ENCODE measurements at places on chromosomes 1 and 21. TPM values are rescaled to one million over a fixed set of nuclear protein-coding genes. Genes with fewer than 3 reads are reported as not detected.

Gene SYCP1
- not detected for total RNA-seq

Gene APCS
- total RNA-seq = not detected

Gene ZBTB18
- total RNA-seq = 9.0 TPM

Gene LCE1C
- not detected for total RNA-seq

Gene NPR1
- 1.0 TPM for total RNA-seq

Gene AMY1C
- total RNA-seq = not detected
